ENCODE measurements at places on chromosomes 2 and 18.

DNA sequence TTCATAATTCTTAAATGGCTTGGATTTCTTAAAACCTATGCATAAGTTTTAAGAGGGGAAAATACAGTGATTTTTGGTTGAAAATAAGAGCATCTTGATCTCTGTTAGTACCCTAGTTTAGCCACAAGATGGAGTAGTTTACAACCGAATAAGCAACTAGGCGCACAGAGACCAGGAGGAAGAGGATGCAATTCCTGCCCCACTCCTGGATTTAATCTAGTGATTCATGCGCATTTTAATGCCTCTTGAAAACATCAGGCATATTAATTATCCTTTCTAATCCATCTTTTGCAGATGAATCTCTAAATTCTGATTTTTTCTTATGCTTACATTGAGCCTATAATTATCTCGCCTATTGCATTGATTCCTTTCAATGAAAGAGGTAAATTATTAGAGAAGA is 76.7 kb downstream of the MRPS9 start:
- DNase-seq: peak; percentile 55

- no peak for DNase-seq
Observed at GRCh38 chr2:133561045-133561852, 7.0 kb downstream of the NCKAP5 start.

- DNase-seq: no peak
Observed at GRCh38 chr2:64457524-64457923, 3.6 kb downstream of the LGALSL start.

DNA sequence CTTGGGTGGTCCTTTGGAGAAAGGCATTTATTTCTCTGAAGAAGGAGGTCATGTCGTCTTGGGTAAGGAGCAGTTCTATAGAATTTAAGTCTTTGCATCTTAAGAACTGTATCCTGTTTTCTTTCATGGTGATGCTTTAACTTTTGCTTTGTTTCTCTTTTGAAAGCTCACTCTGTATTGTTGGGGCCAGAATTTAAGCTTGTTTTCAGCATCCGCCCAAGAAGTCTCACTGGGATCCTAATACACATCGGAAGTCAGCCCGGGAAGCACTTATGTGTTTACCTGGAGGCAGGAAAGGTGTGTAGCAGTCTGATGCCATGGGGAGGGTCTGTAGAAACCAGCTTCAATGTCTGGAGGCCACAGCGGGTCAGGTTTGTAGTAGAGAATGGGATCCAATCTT is 64.7 kb upstream of the TTC39C start:
- DNase-seq: no peak

DNA sequence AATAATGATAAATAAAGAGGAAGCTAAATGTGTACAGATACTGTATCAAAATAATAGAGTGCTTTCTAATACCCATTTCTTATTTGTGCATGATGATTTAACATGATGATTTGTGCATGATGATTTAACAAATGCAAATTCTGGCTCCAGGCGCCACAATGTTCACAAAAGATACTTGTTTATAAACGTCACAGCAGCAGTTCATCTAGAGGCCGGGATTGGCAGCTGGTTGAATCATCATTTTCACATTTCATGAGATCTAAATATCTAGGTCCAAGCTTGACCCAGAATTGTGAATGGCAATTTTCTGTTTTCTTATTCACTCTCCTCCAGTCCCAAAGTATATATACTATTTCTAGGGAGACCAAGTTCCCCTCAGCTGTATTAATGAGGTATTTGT is 322.0 kb downstream of the SUCLG1 start:
- DNase-seq: no peak

- no peak for DNase-seq
Observed at GRCh38 chr2:62854600-62855514, 149.3 kb downstream of the EHBP1 start.

DNA sequence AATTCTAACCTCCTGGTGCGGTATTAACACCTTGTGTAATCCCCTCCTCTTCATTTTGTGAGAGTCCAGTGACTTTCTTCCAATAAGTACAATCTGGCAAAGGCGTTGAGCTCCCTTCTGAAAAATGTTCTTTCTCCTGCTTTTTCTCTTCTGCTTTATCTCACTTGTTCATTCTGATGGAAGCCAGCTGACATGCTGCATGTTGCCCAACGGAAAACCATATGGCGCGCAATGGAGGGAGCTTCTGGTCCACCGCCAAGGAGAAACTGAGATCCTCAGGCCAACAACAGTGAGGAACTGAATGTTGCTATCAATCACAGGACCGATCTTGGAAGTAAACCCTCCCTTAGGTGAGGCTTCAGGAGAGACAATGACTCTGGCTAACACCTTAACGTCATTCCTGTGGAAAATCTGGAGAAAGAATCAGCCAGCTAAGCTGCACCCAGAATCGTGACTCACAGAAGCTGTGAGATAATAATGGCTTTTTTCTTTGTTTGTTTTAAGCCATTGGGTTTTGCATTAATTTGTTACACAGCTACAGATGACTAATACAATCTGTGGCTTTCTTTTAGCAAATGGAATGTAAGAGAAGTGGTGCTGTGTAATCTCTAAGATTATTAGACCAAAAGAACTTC is 1323.9 kb upstream of the DDX18 start:
- no peak for DNase-seq

DNA sequence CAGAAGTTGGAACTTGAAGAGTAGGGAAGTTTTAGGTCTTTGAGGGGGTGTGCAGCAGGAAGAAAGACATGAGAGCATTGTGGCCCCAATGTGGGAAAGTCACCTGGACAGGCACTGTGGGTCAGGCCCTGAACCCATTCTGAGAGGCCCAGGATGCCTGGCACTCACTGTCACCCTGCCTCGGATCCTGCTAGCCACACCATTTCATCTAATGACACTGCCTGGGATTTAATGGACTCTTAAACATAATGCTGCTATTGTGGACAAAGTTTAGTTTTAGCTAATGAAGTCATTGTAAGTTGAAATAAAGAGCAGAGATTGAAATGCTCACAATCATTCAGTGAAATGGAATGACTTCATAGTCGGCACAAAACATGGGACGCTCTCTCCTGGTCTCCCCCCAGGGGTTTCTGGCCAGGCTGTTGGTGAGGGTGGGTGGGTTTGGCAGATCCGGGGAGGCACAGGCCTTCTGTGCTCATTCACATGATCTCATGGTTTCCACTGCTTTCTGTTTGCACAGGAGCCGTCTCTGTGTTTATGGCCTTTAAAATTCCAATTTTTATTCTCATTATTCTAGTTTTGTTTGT is 141.8 kb upstream of the KLHL29 start:
- no peak for DNase-seq

DNA sequence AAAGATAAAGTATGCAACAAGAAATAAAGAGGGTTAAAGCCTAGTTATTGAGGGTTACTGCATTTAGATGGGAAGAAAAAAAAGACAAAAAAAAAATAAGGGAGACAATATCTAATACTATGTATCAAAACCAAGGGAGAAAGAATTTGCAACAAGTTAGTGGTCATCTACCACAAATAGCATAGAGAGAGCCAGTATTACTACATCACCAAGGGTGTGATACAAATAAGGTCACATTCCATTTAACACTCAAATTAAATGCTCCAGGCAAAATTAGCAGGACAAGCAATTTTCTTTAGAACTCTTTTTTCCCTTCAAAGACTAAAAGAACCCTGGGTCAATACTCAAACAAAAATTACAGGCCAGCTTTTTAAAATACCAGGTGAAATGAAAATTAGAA is 115.1 kb upstream of the GULP1 start:
- no peak for DNase-seq

DNA sequence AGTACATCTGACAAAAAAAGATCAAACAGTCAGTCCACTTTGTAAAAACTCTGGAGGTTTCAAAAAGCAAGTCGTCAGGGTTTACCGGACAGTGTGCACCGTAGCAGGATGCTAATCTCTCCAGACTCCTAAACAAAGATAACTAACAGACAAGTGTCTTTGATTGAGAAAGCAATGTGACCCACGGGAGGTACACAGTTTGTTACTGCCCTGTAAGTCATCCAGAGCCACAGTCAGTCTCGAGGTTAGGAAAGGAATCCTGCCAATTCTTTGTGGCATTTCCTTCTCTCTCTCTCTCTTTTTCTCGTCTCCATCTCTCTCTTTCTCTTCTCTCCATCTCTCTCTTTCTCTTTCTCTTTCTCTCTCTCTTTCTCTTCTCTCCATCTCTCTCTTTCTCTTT is 42.8 kb downstream of the LRRTM4 start:
- no peak for DNase-seq

- peak; percentile 6 for DNase-seq
Observed at GRCh38 chr18:32974421-32975162, 201.8 kb upstream of the KLHL14 start.

- DNase-seq: peak; percentile 16
Observed at GRCh38 chr2:186590759-186591505, 1.1 kb downstream of the ITGAV start.

DNA sequence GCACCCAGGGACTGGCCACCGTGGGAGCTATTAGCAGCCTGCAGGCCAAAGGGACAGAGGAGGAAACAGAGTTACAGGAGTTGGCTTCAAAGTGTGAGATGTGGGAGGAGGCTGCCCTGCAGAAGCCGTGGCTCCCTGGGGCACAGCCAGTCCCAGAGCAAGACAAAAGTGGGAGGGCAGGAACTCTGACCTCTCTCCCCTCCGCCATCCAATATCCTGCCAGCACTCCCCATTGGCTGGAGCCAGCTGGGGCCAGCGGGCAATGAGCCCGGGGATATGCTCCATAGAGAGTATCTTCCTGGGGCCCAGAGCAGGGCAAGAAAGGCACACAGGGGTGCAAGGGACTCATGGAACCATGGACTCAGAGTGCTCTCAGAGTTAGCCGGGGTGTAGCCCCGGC is 143.1 kb downstream of the INHBB start:
- no peak for DNase-seq

- DNase-seq: no peak
Observed at GRCh38 chr2:66323406-66323805, 111.5 kb upstream of the MEIS1 start.

GRCh38 chr2:138877421-138877820 is 97.2 kb upstream of the NXPH2 start:
- DNase-seq: no peak

DNA sequence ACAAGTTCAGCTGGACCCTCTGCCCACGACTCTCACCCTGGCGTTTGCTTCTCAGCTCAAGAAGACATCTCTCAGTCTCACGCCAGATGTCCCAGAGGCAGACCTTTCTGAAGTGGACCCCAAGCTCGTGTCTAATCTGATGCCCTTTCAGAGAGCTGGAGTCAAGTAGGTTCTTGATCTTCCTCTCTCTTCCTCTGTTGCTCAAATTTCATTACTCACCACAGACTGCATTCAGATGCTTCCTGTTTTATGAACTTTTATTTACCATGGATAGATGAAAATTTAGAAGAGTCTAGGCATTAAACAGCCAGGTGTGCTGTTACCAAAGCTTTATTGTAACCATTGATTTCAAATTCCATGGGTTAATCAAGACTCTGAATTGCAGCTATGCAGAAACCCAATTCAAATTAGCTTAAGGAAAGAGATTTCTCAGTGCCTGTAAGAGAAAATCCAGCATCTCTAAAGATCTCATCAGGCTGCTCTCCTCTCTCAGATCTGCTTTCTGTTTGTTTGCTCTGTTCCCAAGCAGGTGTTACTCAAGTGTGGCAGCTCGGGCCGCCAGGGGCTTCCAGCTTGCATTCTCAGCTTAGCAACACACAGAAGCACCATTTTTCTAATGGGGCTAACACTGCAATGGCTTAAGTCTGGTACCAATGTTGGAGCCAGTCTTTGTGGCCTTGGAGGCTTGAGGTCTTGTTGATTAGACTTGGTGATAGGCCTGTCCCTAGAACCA is 16.5 kb downstream of the SMARCAL1 start:
- no peak for DNase-seq

- DNase-seq: no peak
Observed at GRCh38 chr2:99259465-99259864, 4.0 kb upstream of the LYG2 start.

All from germinal center (tissue), 1 donor.